Prostate gland (tissue), 2 donors: ENCODE measurements at places on chromosomes 7 and 10. TPM values are rescaled to one million over a fixed set of nuclear protein-coding genes. Genes with fewer than 3 reads are reported as not detected.
A peak's percentile ranks its signal among the peaks of the same experiment; 100 is the strongest.

GRCh38 chr7:150962553-150963399 lies 15.3 kb downstream of the KCNH2 start:
- DNase-seq = no peak

GRCh38 chr10:98623176-98623575 lies 176.4 kb upstream of the HPS1 start:
- DNase-seq = no peak

GRCh38 chr10:3887885-3888476 lies 103.0 kb upstream of the KLF6 start:
- peak; percentile 30 for DNase-seq

- DNase-seq = no peak
Measured at GRCh38 chr10:17076626-17077345, 52.8 kb downstream of the CUBN start.

- DNase-seq = peak; percentile 49
Measured at GRCh38 chr10:132408367-132408781, 11.4 kb downstream of the PWWP2B start.

ARHGEF35 gene
- total RNA-seq = 9.7 TPM

TMEM270 gene
- total RNA-seq = not detected

TMEM184A gene
- 59.2 TPM for total RNA-seq

ZRANB1 gene
- 17.9 TPM for total RNA-seq

HPSE2 gene
- total RNA-seq = 2.4 TPM
